ENCODE measurements at places on chromosomes 1 and 21.
A peak's percentile ranks its signal among the peaks of the same experiment; 100 is the strongest.

DNA sequence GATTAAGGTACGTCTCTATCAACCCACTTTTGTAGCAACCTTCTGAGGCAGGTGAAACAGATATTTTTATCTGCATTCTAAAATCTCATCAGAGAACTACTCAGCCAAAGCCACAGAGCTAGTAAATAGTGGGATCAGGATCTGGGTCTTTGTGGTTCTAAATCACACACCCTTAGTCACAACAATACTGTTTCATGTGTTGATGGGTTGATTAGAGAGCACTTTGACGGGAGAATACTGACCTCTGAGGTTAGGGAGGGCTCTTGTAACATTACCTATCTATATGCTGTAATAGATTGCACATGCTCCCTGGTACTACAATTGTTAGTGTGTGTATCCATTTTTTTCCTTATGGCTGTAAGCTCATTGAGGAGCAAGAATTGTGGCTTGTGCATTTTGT lies 45.5 kb upstream of the CCDC190 start:
- DNase-seq = no peak

GRCh38 chr1:63937461-63938022 lies 163.7 kb downstream of the ROR1 start:
- DNase-seq = no peak

GRCh38 chr21:16834791-16835190 lies 678.1 kb upstream of the CXADR start:
- DNase-seq = no peak

DNA sequence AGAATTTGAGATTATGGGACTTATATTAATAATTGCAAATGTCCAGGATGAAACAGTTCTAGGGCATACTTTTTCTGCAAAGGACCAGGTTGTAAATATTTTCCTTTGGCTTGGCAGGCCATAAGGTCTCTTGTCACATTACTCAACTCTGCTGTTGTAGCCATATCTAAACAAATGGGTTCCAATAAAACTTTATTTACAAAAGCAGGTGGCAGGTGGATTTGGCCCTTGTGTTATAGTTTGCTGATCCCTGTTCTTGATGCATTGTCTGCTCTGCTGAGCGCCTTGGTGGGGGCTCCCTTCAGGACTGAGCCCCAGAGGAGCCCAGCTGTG lies 258.5 kb downstream of the FOXD2 start:
- DNase-seq = no peak

DNA sequence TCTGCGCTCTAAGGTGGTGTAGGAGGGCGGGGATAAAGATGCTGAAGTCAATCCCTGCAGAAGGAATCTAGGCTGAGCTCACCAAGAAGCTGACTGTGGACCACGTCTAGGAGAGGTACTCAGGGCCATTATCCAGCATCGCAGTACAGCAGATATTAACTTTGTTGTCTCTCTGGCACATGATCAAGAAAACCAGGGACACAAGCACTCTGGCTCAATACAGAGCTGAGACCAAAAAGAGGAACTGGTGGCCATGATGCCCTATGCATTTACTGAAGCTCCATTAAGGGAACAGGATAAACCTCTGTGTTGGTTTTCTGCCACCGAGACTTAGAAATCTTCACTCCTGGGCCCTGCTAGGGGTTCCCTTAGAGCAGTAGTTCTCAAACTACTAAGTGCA lies 38.0 kb upstream of the ANGPTL7 start:
- DNase-seq = no peak

GRCh38 chr1:24503059-24503751 lies 569 bp downstream of the RCAN3 start:
- peak; percentile 40 for DNase-seq

GRCh38 chr1:176880955-176881595 lies 283.4 kb downstream of the ASTN1 start:
- peak; percentile 28 for DNase-seq

GRCh38 chr21:41763996-41764395 lies 2.9 kb downstream of the RIPK4 start:
- DNase-seq = no peak

DNA sequence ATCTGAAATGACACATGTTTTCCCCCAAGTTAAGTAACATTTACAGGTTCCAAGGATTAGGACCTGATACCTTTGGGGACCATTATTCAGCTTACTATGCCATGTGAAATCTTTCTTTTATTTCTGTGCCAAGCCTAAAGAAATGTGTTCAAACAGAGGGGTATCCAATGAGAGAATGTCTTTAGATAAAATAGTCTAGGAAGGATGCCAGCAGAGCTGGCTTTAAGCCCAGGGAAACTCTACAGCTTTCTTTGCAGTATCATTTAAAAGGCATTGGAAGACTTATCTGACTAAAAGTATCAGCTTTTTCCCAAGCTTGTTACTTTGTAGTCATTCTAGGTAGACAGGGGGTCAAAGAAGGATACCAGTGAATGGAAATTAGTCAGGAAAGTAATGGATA lies 860.4 kb downstream of the PLA2G4A start:
- DNase-seq = no peak

GRCh38 chr1:167528057-167528728 lies 9.9 kb upstream of the CD247 start:
- DNase-seq = no peak

DNA sequence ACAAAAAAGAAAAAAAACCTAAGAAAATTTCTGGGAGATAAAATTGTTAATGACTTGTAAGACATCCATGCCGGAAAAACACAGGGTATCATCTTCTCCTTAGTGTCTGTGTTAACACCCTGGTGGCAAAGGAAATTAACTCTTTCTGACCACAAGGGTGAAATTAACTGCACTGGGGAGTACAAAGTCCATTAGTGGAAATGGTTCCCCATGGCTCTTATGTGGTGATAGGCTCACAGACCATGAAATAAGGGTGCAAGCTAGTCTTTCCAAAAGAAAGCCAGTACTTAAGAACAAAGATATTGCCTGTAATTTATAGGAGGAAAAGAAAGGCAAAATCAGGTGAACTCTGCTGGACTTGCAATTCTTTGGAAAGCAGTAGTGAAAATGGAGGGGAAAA lies 185.4 kb downstream of the LRRIQ3 start:
- DNase-seq = no peak

DNA sequence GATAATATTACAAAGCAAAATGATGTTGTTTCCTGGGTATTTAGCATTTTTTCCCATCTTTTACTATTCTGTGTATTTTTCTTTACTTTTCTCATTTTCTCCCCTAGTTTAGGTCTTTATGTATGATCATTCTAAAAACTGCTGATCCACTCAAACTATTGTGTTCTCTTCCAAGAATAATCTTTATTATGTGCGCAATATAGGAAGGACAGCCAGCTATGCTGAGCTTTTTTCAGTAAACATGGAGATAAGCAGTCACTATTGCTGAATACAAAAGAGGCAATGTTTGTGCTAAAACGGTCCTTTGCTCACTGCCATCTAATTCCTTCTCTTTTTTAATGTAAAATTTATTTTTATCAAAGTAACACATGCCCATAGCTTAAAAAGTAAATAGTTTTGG lies 6.7 kb upstream of the PTBP2 start:
- no peak for DNase-seq

DNA sequence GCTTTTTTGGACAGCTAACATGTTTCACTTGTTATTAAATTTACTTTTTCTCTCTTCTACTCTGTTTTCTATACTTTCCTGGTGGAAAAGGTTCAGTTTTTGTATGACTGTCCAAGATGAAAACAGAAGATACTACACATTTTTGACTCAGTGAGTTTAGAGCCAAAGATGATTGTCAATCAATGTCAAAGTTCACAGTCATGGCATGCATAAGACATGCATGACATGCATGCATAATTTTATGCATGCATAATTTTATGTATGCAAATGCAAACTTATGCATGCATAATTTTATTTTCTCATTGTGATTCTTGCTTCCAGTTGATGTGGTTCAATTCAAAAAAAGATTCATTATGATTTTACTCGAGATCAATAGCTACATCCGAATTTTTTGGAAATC lies 48.1 kb upstream of the TMPRSS15 start:
- DNase-seq = no peak

DNA sequence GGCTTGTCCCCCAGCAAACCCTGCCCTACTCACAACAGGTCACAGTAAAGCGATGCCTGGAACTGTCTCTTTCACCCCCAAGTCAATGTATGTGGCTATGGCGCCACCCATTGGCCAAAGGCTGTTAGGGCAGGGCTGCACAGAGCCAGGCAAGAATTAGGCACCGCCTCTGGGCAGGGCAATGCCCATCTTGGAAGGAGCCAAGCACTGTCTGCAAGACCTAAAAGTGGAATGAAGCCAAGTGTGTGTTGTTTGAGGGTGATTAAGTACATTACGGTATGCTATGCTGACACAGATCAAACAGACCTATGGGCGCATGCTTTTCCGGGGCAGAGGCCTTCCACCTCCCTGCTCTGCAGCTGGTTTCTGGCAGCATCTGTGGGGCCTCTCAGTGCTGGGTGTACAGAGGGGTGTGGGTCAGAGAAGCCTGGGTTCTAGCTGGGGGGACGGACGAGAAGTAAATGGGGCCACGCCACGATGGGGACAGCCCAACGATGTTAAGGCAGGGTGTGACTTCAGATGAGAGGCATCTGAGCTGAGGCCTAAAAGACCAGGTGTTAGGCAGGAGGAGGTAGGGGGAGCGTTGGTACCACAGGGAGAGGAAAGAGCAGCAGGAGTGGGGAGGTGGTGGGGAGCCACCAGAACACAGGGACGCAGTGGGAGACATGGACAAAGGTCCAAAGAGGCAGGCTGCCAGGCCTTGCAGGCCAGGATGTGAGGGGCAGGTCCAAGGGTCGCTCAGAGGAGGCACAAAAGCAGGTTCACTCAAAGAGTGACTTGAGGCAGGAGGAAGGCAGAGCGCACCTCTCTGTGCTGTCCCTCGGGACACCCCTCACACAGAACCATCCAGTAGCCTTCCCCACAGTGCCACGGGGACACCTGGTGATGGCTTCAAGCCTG lies 49.8 kb downstream of the ACOT7 start:
- peak; percentile 70 for DNase-seq

DNA sequence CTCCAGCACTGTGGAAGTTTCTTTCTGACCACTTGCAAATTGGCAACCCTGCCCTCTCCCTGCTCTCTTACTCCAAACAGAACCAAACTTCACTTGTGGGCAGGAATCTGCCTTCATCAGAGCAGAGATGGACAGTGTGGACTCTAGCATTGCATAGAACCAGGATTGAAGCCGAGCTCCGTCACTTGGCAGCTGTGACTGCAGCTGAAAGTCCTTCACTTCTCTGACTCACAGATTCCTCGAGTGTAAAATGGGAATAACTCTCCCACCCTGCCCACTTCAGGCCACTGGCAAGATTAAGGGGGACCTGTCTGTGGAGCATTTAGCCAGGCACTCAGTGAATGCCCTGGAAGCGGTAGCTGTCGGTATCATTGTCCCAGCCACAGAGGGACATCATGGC lies 75.7 kb upstream of the ZBTB40 start:
- no peak for DNase-seq
